H9 (cell line): ENCODE measurements at places on chromosomes 3 and 15. TPM values are rescaled to one million over a fixed set of nuclear protein-coding genes. Genes with fewer than 3 reads are reported as not detected.

DNA sequence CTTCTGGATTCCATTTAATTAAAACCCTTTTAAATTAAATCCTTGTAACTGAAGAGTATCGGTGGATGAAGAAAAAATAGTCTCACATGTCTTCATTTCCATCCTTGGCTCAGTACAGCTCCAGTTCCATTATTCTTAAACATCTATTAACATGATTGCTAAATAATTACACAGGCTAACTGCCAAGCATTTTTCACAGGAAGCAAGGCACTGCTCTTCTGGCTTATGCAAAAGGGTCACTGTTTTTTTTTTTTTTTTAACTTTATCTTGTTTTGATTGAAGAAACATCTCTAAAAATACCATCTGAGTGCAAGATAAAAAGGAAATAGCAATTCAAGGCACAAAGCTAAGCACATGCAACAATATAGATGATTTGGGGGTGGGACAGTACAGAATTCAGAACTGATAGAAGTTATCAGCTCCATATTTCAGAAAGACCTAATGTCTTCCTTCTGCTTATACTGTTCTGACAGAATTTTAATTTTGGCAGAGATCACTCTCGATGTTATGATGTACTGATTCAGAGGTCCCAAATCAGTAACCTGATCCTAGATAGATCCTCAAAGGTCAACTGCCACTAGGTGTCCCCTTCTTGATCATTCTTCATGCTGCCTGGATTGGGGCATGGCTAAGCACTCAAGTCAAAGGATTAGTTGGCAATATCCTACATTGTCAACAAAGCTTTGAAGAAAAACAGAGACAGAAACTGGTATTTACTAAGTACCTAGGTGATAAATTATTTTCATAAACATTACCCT, 57.8 kb upstream of the ACTC1 start:
- H3K27ac ChIP-seq: no peak overlapping the region
- no peak overlapping the region for H3K4me3 ChIP-seq
- H3K36me3 ChIP-seq: peaks cover 8% of the 10 kb centered on the region
- no peaks in the 10 kb centered on the region for H3K4me1 ChIP-seq
- no peaks in the 10 kb centered on the region for H3K27me3 ChIP-seq

- H3K4me3 ChIP-seq: no peak overlapping the region
- no peaks in the 10 kb centered on the region for H3K4me1 ChIP-seq
- H3K27ac ChIP-seq: no peak overlapping the region
- H3K27me3 ChIP-seq: no peaks in the 10 kb centered on the region
Observed at GRCh38 chr3:74489050-74489792, 125.2 kb downstream of the CNTN3 start.

DNA sequence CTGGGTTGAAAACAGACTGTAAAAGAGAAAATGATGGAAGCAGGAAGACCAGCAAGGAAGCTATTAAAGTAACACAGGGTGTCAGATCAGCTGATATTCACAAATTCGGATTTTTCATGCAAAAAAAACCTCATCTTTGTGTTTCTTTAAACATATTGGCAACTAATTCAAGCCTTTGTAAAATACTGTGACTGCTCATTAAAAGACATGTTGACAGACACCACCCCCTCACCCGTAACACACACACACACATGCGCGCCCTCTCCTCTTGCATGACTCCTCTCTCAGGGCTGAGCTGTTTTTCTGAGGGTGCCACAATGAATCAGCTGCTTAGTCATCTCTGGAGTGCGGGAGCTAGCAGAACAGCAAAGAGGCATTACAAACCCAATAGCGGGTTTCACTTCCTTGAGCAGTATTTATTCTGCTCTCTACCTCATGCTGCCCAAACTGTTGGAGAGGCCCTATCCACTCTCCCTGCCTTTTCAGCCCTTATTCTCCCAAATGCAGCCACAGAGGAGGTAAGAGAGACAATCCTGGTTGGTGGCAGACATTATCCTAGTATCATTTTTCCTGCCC, 35.8 kb upstream of the CCDC80 start:
- H3K4me3 ChIP-seq: no peak overlapping the region
- no peak overlapping the region for H3K27ac ChIP-seq
- no peaks in the 10 kb centered on the region for H3K36me3 ChIP-seq
- no peaks in the 10 kb centered on the region for H3K4me1 ChIP-seq

DNA sequence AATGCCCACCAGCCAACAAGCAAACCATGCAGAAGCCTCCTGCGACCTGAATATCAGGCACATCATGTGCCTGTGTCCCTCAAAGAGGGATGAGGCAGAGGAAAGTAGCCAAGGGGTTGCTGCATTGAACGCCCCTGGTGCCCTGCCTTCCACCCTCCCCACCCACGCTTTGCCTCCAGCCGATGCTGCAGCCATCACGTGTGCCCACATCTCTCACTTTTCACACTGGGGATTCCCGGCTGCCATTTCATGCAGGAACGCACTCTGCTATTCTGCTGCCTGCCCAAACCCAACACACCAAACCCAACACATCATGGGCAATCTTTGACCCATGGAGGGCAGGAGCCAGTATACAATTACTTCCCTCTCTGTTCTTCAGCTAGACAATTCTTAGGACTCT, 462.2 kb upstream of the PROK2 start:
- DNase-seq: no peak
- no peak overlapping the region for H3K27ac ChIP-seq
- no peak overlapping the region for H3K4me3 ChIP-seq
- H3K27me3 ChIP-seq: no peaks in the 10 kb centered on the region
- H3K4me1 ChIP-seq: no peaks in the 10 kb centered on the region
- H3K36me3 ChIP-seq: no peaks in the 10 kb centered on the region; the same call in 1 of the 3 replicates

DNA sequence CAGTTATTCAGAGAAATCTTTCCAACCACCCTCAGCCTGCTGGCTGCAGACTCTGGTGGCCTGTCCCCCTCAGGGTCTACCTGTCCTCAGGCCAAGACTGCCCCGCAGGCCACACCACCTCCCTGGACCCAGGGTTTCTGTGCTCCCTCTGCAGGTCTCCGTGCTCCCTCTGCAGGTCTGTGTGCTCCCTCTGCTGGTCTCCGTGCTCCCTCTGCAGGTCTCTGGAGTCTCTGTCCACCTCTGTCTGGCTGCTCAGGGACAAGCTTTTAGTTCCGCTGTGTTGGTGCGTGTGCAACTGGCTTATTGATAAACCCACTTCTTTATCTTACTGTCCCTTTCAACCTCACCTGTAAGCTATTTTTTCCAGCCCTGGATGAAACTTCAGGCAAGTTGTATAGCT, 30.1 kb downstream of the BDH1 start:
- H3K27me3 ChIP-seq: no peaks in the 10 kb centered on the region
- peaks cover 7% of the 10 kb centered on the region; the same call in 2 of the 3 replicates for H3K36me3 ChIP-seq
- peak; percentile 24 for DNase-seq
- no peak overlapping the region for H3K27ac ChIP-seq

- H3K27ac ChIP-seq: no peak overlapping the region
- DNase-seq: no peak
- H3K36me3 ChIP-seq: no peaks in the 10 kb centered on the region
- no peak overlapping the region for H3K4me3 ChIP-seq
- no peaks in the 10 kb centered on the region for H3K27me3 ChIP-seq
- H3K4me1 ChIP-seq: no peaks in the 10 kb centered on the region
Observed at GRCh38 chr3:10406414-10406813, 85.5 kb upstream of the SEC13 start.

DNA sequence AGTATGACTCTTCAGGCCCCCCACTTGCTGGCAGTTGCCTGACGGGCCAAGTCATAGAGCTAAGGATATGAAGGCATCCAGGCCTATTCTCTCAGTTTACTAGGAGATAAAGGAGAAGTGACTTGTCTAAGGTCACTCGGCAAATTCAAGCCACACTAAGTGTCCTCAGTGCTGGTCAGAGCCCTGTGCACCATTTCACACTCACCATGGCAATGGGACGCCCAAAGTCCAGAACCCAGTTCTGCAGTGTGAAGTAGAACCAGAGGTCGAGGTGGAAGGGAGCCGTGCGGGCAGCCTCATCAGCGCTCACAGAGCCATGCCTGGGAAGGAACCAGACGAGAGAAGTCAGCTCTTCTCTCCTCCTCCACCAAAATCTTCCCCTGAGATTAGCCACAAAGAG, 11.2 kb downstream of the CLN6 start:
- no peaks in the 10 kb centered on the region for H3K4me1 ChIP-seq
- no peak overlapping the region for H3K27ac ChIP-seq
- DNase-seq: peak; percentile 8
- no peaks in the 10 kb centered on the region for H3K27me3 ChIP-seq

DNA sequence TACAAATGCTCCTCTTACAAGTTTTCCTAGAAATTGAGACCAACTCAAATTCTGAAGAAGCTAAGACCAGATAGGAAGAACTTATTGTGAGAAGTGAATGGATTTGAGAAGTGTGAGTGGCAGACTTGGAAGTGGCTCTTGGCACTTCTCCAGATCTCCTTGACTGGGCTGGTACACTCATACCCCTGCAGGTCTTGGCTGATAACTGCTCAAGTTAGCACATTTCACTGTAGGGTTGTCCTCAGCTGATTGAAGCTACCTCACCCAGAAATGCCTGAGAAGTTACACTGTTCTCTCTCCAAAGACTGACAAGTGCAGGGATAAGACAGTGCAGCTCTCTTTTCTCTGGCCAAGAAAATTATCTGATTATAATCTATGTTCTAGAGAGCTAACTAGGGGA, 16.5 kb upstream of the CLDN1 start:
- H3K36me3 ChIP-seq: no peaks in the 10 kb centered on the region; the same call in 2 of the 3 replicates
- H3K4me1 ChIP-seq: no peaks in the 10 kb centered on the region
- no peak for DNase-seq
- H3K27me3 ChIP-seq: no peaks in the 10 kb centered on the region

GRCh38 chr3:27914199-27914598, 192.1 kb upstream of the EOMES start:
- H3K27ac ChIP-seq: no peak overlapping the region
- no peaks in the 10 kb centered on the region for H3K27me3 ChIP-seq
- no peak overlapping the region for H3K4me3 ChIP-seq
- DNase-seq: peak; percentile 52
- no peaks in the 10 kb centered on the region for H3K36me3 ChIP-seq

STRIT1 gene
- total RNA-seq: 0.26 TPM in 1 of 2 replicates, not detected in the other
